Hepatocyte (in vitro differentiated cells): ENCODE measurements at places on chromosomes 7 and 10. TPM values are rescaled to one million over a fixed set of nuclear protein-coding genes. Genes with fewer than 3 reads are reported as not detected.

DNA sequence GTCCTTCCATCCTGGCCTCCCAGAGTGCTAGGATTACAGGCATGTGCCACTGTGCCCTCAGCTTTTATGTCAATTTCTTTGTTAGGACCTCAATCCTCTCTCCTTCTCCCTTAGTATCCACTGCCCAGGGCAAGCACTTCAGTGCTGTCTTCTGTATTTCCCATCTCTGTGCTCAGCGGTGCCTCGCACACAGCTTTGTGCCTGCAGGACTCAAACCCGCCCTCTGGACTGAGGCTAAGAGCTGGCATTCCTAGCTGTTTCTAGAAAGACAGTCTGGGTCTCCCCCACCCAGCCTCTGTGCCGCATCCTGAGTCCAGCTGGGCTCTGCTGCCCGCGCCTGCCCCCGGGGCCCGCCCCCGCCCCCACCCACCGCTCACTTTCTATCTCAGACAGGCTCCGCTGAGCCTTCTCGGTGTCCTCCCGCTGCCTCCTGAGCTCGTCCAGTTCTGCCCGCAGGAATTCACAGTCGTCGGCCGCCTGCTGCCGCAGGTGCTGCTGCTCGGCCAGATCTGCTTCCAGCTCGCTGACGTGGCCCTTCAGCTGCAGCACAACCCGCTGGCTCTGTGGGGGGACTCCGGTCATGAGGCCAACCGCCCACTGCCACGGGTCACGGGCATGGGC lies 67.3 kb downstream of the SPDYE5 start:
- H3K4me1 ChIP-seq: no peaks in the 10 kb centered on the region
- H3K36me3 ChIP-seq: no peaks in the 10 kb centered on the region
- no peak overlapping the region for H3K4me3 ChIP-seq

DNA sequence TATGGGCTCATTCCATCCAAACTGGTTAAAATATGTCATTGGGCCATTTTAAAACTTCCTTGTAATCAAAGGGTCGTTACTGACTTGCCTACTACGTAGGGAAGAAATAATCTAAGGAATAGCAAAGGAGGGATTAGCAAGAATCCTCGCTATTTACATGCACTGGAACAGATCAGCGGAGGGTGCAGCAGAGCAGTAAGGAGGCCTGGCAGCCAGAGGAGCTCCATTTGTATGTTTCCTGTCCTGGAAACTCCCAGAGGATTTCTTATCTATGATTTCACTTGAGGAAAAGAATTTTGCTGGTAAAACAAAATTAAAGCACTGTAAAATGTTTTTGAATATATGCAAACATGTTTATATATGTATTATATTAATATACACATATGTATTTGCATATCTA lies 107.3 kb downstream of the TPK1 start:
- no peaks in the 10 kb centered on the region for H3K27me3 ChIP-seq
- H3K4me3 ChIP-seq: no peak overlapping the region
- no peaks in the 10 kb centered on the region for H3K36me3 ChIP-seq
- no peaks in the 10 kb centered on the region for H3K4me1 ChIP-seq

The MMP21 gene
- not detected in 2 replicates for total RNA-seq

GRCh38 chr10:113124724-113125123 lies 174.7 kb downstream of the TCF7L2 start:
- no peak overlapping the region for H3K4me3 ChIP-seq
- H3K27ac ChIP-seq: no peak overlapping the region
- peaks cover 8% of the 10 kb centered on the region for H3K4me1 ChIP-seq

The PTCD1 gene
- total RNA-seq: 9.2 and 11.3 TPM in 2 replicates

The OR6V1 gene
- total RNA-seq: not detected in 2 replicates

DNA sequence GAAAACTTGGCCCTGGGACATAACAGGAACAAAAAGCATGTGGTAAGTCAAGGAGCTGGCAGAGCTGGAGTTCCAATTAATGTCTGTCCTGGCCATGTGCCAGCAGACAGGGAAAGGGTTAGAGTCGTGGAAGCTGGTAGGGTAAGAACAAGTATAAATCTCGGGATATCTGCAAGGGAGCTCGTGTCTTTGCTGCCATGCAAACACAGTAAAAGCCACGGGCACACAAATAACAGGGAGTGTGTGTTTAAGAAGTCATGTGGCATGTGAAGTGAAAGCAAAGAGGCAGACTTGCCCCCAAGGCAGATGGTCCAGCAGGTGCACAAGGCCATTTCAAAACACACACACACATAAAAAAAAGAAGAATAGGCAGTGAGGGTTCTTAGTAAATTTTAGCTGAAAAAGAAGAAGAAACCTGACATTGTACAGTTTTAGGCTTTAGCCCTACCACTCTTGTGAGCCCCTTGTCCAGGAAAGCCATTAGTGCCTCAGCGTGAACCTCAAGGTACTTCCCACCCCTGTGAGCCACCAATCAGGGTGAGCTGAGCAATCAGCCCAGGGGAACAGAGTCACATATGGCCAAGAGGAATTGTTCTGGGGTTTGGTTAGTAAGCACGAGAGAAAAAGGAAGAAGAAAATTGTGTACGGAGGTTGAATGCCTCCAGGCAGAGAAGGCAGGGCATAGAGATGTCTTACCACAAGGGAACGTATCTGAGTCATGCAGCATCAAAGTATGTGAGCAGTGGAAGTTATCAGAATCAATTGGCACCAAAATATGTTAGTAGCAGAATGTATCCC lies 32.8 kb upstream of the ARHGAP12 start:
- H3K4me1 ChIP-seq: peaks cover 14% of the 10 kb centered on the region
- H3K36me3 ChIP-seq: no peaks in the 10 kb centered on the region
- H3K27me3 ChIP-seq: no peaks in the 10 kb centered on the region
- DNase-seq: no peak

The PALD1 gene
- total RNA-seq: 1.1 and 2.2 TPM in 2 replicates

The SLC26A3 gene
- 14.2 and 18.1 TPM in 2 replicates for total RNA-seq

- H3K4me3 ChIP-seq: no peak overlapping the region
- peak overlapping the region; percentile 77 for H3K27ac ChIP-seq
- H3K27me3 ChIP-seq: no peaks in the 10 kb centered on the region
- H3K4me1 ChIP-seq: no peaks in the 10 kb centered on the region
- DNase-seq: peak; percentile 10
These were observed 39.2 kb upstream of the COL1A2 start for GRCh38 chr7:94355454-94355853.

GRCh38 chr10:17237915-17238444 lies 9.9 kb downstream of the VIM start:
- no peaks in the 10 kb centered on the region for H3K27me3 ChIP-seq
- peaks cover 2% of the 10 kb centered on the region for H3K4me1 ChIP-seq
- no peak overlapping the region for H3K27ac ChIP-seq
- no peak overlapping the region for H3K4me3 ChIP-seq
- H3K36me3 ChIP-seq: no peaks in the 10 kb centered on the region

DNA sequence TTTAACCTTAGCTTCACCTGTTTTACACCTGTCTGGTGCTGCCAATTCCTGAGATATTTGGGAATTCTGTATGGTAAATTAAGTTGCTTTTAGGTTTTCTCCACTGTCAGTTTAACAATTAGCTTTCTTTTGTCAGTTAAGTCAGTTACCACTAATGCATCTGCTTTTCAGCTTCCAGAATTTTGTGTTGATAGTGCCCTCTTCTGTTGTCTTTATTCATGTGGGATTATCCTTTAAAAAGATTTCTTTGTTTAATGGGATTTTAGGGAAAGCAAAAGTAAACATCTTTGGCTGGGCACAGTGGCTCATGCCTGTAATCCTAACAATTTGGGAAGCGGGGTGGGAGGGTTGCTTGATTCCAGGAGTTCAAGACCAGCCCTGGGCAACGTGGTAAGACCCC lies 8.1 kb downstream of the TFAM start:
- DNase-seq: no peak
- H3K4me3 ChIP-seq: no peak overlapping the region
- no peaks in the 10 kb centered on the region for H3K36me3 ChIP-seq
- no peak overlapping the region for H3K27ac ChIP-seq
- H3K27me3 ChIP-seq: no peaks in the 10 kb centered on the region

The LRRC72 gene
- total RNA-seq: not detected in 2 replicates

- no peak for DNase-seq
- H3K4me3 ChIP-seq: no peak overlapping the region
- no peaks in the 10 kb centered on the region for H3K27me3 ChIP-seq
- peaks cover 4% of the 10 kb centered on the region for H3K4me1 ChIP-seq
- no peak overlapping the region for H3K27ac ChIP-seq
These were observed 172.0 kb upstream of the ZNF32 start for GRCh38 chr10:43820663-43821062.

DNA sequence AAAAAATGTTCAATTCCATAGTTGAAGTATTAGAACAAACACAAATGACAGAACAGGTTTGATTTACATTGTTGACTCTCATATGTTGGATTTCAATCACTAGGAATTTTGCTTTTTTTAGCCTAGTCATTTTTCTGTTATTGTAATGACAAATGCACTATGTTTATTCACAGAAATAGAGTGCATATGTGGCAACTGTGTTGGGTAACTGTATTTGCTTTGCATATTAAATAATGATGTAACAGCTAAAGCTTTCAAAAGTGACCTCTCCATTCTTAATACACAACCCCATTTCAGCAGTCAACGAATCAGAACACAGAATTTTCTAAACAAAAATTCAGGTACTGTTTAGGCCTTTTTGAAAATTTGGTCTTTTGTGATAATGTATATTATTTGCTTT lies 54.0 kb upstream of the SLC26A5 start:
- no peak for DNase-seq
- no peak overlapping the region for H3K27ac ChIP-seq
- no peaks in the 10 kb centered on the region for H3K4me1 ChIP-seq
- no peak overlapping the region for H3K4me3 ChIP-seq
- H3K27me3 ChIP-seq: no peaks in the 10 kb centered on the region

DNA sequence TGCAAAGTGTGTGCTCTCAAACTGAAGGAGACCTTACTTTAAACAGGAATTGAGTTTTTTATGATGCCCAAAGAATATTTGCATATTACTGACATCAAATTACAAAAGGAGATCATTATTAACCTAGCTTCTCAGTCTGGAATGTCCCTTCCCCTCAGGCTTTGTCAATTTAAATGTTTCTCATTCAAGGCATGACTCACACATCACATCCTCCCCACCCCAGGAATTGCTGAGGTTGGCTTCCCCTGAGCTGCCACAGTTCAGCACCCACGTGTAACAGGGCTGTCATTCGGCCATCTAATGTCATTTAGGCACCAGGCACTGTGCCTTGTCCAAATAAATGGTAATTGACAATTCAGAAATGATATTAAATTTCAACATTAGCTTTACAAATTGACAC lies 305.9 kb upstream of the MGMT start:
- H3K4me1 ChIP-seq: no peaks in the 10 kb centered on the region
- no peak overlapping the region for H3K27ac ChIP-seq
- no peak overlapping the region for H3K4me3 ChIP-seq
- H3K36me3 ChIP-seq: no peaks in the 10 kb centered on the region

GRCh38 chr7:22129819-22130580 lies 184.3 kb upstream of the CDCA7L start:
- no peak overlapping the region for H3K27ac ChIP-seq
- no peak overlapping the region for H3K4me3 ChIP-seq

The PLAC9 gene
- 11.4 and 14.8 TPM in 2 replicates for total RNA-seq

DNA sequence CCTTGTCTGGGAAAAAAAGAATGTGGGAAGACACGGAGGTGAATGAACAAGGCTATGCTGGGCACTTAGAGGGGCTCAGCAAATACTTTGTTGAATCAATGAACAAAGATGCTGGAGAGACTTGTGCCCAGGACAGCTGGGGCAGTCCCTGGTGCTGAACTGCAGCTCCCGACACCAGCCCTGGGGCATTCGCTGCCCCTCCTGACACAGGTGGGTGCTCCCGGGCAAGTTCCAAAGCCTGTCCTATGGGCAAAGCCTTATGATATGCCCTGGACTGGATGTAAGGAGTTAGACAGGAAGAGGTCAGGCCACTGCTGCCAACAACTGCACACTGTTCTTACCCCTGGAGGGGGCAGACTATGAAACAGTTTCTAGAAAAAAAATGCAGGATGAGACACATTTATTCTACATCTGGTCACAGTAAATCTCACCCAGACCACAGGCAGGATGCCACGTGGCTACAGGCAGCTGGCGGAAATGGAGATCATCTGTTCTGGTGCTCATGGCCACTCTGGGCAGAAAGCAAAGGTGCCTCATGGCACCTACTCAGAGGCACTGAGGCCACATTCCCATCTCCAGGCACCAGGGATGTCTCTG lies 21.9 kb upstream of the FRAT2 start:
- H3K27ac ChIP-seq: no peak overlapping the region
- DNase-seq: no peak
- no peaks in the 10 kb centered on the region for H3K4me1 ChIP-seq
- no peaks in the 10 kb centered on the region for H3K36me3 ChIP-seq
- H3K4me3 ChIP-seq: no peak overlapping the region

- no peak for DNase-seq
- peaks cover 5% of the 10 kb centered on the region for H3K4me1 ChIP-seq
- no peak overlapping the region for H3K4me3 ChIP-seq
- no peak overlapping the region for H3K27ac ChIP-seq
These were observed 223.5 kb downstream of the GLRX3 start for GRCh38 chr10:130359711-130360110.

GRCh38 chr10:50325449-50326171 lies 74.3 kb upstream of the ASAH2 start:
- no peaks in the 10 kb centered on the region for H3K27me3 ChIP-seq
- DNase-seq: no peak
- H3K27ac ChIP-seq: no peak overlapping the region
- H3K4me3 ChIP-seq: no peak overlapping the region
- no peaks in the 10 kb centered on the region for H3K36me3 ChIP-seq

DNA sequence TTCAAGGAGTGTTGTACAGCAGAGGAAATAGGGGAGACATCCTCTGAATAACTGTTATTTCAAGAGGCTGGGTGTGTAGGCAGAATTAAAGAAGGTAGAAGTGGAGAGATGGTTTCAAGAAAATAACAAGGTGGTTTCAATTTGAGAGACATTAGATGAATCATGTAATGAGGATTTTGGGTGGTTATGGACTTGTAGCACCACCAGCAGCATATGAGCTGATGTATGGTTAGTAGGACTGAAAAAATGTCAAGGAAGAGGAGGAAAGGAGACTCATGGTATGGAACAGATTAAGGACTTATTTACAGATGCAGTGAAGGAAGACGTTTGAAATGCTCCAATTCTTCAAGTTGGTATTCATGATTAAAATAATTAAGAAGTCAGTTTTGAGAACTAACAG lies 166.2 kb downstream of the EXOC4 start:
- no peak for DNase-seq
- H3K36me3 ChIP-seq: no peaks in the 10 kb centered on the region
- H3K27ac ChIP-seq: no peak overlapping the region
- no peaks in the 10 kb centered on the region for H3K4me1 ChIP-seq
- H3K4me3 ChIP-seq: no peak overlapping the region

GRCh38 chr7:35286422-35286821 lies 32.5 kb upstream of the TBX20 start:
- H3K4me3 ChIP-seq: no peak overlapping the region
- no peak for DNase-seq
- no peaks in the 10 kb centered on the region for H3K27me3 ChIP-seq
- no peaks in the 10 kb centered on the region for H3K4me1 ChIP-seq
- no peak overlapping the region for H3K27ac ChIP-seq
- no peaks in the 10 kb centered on the region for H3K36me3 ChIP-seq
